T-helper 2 cell treated with Interferon-gamma antibody and Interleukin-4, amounts not matched to agents 100 ng/mL and 5 ng/mL, for 36 hours (primary cell): ENCODE measurements at places on chromosomes 11 and 22. TPM values are rescaled to one million over a fixed set of nuclear protein-coding genes. Genes with fewer than 3 reads are reported as not detected.

TMPRSS5 gene
- total RNA-seq, result 0.48 and 0.66 TPM in 2 replicates

IL10RA gene
- total RNA-seq, result 348 and 364 TPM in 2 replicates

C11orf21 gene
- total RNA-seq, result 39.5 and 40.8 TPM in 2 replicates

NRIP3 gene
- 5.0 and 5.3 TPM in 2 replicates for total RNA-seq

TTC36 gene
- total RNA-seq, result 0.66 and 0.75 TPM in 2 replicates

SLC25A45 gene
- total RNA-seq, result 25.6 and 26.3 TPM in 2 replicates

OLFML1 gene
- not detected in 2 replicates for total RNA-seq

MGAT3 gene
- total RNA-seq, result 1.5 and 2.1 TPM in 2 replicates

GPR83 gene
- 0.09 and 0.11 TPM in 2 replicates for total RNA-seq

POU2AF1 gene
- total RNA-seq, result 2.6 and 3.3 TPM in 2 replicates

OR52E8 gene
- total RNA-seq, result not detected in 2 replicates

C1QTNF5 gene
- not detected in 2 replicates for total RNA-seq

CHADL gene
- total RNA-seq, result 0.20 and 0.50 TPM in 2 replicates

DGAT2 gene
- 1.9 TPM in 2 replicates for total RNA-seq

IGSF9B gene
- total RNA-seq, result 128 and 134 TPM in 2 replicates

NEFH gene
- 3.9 and 4.5 TPM in 2 replicates for total RNA-seq

MS4A6E gene
- total RNA-seq, result not detected in 2 replicates

CABP2 gene
- not detected in 2 replicates for total RNA-seq

GGTLC3 gene
- not detected in 2 replicates for total RNA-seq

PGA5 gene
- not detected in 2 replicates for total RNA-seq

TSSK2 gene
- not detected in 2 replicates for total RNA-seq

FDXACB1 gene
- total RNA-seq, result 4.8 and 6.1 TPM in 2 replicates
